Stimulated activated CD8-positive, alpha-beta memory T cell treated with anti-CD3 and anti-CD28 coated beads, Interleukin-7, amount 100 ng/mL, for 48 hours (primary cell): ENCODE measurements at places on chromosomes 12 and 14.

DNA sequence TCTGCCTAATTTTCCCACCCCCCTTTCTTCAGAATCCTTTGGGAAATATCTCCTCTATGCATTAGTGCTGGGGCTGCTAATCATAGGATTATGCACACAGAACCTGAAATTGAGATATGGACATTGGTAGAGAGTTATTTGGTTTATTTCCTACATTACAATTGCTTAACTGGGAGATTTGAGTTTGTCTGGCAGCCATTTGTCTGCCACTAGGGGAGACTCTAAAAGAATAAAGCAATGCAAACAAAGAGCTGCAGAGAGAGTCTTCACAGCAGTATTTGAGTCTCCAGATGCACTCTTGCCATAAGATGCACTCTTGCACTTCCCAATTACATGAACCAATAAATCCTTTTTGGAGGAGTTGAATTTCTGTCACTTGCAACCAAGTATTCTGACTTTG is 12.0 kb upstream of the PCNX4 start:
- DNase-seq: no peak

- DNase-seq: no peak
These were observed 174.4 kb downstream of the MON2 start for GRCh38 chr12:62640910-62641448.

DNA sequence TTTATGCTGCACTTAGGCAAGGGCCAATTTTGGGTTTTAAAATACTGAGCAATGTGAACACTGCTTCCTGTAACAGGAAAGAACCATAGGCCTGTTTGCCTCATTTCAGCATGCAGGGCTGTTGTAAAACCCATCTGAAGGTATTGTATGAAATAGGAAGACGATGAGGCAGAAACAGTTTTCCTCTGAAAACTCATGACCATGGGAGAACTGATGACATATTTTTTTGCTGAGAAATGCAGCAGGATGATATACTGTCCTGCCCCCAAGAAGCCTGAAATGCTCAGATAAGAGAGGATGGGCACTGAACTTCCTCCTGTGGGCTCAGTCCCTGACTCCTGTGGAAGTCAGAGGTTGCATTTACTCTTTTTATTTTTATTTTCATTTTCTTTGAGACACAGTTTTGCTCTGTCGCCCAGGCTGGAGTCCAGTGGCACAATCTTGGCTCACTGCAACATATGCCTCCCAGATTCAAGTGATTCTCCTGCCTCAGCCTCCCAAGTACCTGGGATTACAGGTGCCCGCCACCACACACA is 17.4 kb downstream of the PYGL start:
- no peak for DNase-seq

DNA sequence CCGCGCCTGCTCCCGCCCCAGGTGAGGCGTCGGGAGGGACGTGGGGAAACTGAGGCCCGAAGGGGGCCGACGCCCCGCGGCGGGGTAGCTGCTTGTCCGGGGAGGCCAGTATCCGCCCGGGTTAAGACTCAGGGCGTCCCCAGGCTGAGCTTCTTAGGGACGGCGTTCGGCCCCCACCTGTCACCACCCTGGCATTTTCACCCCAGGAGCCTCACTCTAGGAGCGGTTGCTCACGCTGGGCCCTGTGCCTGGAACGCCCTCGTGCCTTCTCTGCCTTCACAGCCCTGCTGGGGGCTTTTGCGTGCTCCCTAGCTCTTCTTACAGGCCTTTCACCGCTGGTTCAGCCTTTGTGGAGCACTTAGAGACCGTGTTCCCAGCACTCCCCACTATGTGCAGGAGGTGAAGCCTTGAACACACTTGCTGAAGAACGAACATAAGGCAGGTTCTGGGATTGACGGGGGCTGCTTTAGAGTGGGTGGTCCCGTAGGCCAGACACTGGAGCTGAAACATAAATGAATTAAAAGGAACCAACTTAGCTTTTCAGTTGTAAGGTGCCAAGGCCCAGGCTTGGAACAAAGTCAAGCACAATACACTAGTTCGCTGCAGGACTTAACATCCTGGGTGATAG is 601 bp downstream of the ZNF839 start:
- DNase-seq: no peak

- DNase-seq: no peak
These were observed 700.2 kb downstream of the DIO2 start for GRCh38 chr14:79511146-79511545.
